ENCODE measurements at places on chromosomes 16 and 17.

DNA sequence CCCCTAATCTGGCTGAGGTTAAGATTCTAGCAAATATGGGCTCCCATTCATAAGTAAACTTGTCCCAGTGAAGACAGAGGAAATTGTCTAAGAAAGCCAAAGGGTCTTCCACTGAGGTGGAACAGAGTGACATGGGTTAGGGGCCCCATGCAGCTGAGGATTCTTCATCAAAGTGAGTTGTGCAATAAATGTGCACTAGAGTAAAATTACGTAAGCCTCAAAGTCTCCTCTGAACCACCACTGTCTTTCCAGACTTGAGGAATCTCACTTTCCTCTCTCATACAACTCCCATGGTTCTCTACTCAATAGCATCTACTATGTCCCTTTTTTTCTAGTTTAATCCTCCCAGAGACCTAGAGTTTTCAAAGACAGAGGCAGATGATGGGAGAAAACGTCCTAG is 132.4 kb downstream of the CA10 start:
- no peak for DNase-seq

- DNase-seq: no peak
Observed at GRCh38 chr16:69190598-69190997, 3.6 kb downstream of the SNTB2 start.

GRCh38 chr16:83972256-83973008 is 4.4 kb downstream of the NECAB2 start:
- DNase-seq: no peak

DNA sequence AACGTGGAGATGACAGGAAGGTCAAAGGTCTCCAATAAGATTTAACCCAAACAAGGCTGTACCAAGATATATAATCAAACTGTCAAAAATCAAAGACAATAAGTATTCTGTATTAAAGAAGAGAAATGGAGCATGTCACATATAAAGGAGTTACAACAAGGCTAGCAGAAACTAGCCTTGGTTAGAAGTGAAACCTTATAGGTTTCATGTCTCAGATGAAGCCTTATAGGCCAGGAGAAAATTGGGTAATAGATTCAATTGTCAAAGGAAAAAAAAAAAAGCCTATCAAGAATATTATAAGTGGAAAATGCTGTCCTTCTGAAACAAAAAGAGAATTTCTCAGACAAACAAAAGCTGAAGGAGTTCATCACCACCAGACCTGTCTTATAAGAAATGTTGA is 419.4 kb downstream of the CDH11 start:
- no peak for DNase-seq

DNA sequence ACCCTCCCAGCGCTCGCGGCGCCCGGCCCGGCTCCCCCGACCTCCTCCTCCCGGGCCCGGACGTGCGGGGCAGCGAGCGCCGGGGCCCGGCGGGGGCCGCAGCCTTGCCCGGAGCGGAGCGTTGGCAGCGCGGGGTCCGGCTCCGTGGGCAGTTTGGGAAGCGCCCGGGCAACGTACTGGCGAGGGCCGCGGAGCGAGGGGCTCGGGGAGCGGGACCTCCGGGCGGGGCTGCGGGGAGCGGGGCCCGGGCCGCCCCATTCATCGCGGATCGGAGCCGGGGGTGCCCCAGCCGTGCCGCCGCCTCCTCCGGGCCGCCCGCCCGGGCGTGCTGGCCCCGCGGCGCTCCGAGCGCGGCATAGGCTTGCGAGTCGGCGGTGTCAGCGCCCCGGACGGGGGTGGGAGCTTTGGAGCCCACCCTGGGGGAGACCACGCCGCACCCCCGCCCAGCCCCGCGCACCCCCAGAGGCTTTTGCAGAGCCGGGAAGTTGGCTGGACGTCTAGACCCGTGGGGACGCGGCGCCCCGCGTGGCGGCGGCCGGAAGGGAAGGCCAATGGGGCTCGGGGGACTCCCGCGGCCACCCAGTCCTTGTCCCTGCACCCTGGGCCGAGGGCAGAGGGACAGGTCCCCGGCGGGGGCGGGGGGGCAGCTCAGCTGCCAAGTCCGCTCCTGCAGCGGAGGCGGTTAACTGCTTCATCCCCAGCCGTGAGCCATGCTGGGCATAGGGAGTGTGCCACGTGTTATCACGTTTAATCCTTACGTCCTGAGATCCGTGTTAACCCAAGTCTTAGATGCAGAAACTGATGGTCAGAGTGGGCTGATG is 852 bp downstream of the ZNF469 start:
- DNase-seq: no peak

GRCh38 chr16:53453928-53454327 is 19.7 kb downstream of the RBL2 start:
- no peak for DNase-seq

DNA sequence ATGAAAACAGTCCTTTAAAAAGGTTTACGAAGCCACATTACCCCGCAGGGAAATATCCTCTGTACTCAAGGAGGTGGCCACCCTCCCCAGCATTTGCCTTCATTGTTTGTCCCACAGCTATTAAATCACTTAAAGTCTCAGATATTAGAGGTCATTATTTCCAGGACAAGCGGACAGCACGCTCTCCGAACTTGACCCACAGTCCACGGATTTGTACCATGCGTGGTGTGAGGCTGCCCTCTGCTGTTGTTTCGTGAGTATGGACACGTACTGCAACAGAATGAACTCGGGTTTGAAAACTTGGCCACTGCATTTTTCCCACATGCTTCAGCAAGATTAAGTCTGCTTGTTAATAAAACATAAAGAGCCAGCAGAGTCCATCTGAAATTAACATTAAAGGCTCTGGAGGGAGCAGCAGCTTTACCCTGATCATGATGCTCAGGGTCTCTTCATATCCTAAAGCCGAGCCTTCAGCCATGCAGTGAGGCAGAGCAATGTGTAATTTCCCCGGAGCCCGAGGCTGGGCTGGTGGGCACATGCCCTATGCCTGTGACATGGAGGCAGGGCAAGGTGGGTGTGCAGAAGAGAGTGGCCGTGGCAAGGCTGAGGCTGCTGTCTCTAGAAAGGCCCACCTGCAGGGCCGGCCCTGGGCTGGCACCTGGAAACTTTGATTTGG is 19.7 kb downstream of the MEAK7 start:
- DNase-seq: no peak

- DNase-seq: no peak
Observed at GRCh38 chr17:16023881-16024280, 24.3 kb downstream of the TTC19 start.

GRCh38 chr17:50206604-50207293 is 5.3 kb upstream of the COL1A1 start:
- DNase-seq: no peak

- no peak for DNase-seq
Observed at GRCh38 chr16:1614456-1615102, 2.4 kb downstream of the CRAMP1 start.

DNA sequence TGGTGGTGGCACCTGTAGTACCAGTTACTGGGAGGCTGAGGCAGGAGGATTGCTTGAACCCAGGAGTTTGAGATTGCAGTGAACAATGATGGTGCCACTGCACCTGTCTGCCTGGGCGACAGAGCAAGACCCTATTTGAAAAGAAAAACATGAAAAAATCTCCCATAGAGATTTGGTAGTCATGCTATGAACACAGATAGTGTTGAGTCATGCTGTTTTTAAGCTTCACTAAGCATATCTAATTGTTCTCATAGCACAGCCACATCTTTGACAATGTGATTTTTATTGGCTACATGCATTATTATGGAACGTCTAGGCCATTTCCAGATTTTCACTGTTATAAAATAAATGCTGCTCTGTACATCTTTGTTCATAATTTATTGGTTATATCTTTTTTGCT is 6.0 kb downstream of the IL34 start:
- no peak for DNase-seq

- no peak for DNase-seq
Observed at GRCh38 chr16:88901718-88902337, 35.4 kb upstream of the PABPN1L start.

- no peak for DNase-seq
Observed at GRCh38 chr17:45087504-45087975, 26.4 kb downstream of the NMT1 start.

- DNase-seq: no peak
Observed at GRCh38 chr17:75536366-75536765, 10.9 kb downstream of the LLGL2 start.

- DNase-seq: no peak
Observed at GRCh38 chr17:13416748-13417363, 184.9 kb downstream of the HS3ST3A1 start.

- no peak for DNase-seq
Observed at GRCh38 chr16:85735225-85735635, 15.7 kb downstream of the C16orf74 start.

- DNase-seq: no peak
Observed at GRCh38 chr17:2985318-2985717, 78.1 kb downstream of the OR1D5 start.

All from GOT3 (cell line).